ENCODE measurements at places on chromosomes 2 and 18. TPM values are rescaled to one million over a fixed set of nuclear protein-coding genes. Genes with fewer than 3 reads are reported as not detected.

GRCh38 chr2:204184226-204184625 is 247.7 kb downstream of the ICOS start:
- DNase-seq, result no peak

The RUFY4 gene
- total RNA-seq, result not detected

- no peak for DNase-seq
These were observed 33.8 kb upstream of the CYP1B1 start for GRCh38 chr2:38109732-38110181.

The PLGLB1 gene
- 0.75 TPM for total RNA-seq

DNA sequence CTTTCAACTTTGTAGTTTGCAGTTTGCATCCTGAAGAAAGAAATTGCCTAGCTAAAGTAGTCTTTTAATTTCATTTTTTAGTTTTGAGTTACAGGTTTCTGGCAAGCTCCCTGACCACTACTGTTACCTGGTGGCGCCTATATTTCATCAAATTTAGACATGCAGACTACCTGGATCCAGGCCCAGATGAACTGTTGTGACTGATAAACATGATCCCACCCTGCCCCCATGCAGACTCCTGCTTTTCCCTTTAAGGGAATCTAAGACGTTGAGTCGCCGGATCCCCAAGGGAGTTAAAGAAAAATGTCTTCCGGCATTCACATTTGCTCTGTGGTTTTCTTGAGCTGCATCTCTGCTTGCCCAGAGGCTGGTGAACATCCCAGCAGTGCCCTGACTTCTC is 22.2 kb downstream of the METAP1D start:
- no peak for DNase-seq

DNA sequence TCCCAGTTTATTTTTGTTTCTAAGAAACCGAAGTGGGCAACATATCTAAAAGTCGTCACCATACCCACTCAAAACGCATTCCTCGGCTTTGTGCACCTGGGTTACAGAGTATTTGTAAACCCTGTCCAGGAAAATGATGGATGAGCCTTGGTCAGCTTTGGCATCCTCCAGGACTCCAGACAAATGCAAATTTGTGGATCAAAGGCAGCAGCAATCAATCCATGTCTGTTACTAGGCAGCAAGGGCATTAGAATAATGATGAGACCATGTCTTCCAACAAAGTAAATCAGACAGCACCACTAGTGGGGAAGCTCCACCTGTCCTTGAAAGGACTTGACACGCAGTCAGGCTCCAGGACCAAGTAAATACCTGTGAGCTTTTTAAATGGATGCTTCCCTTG is 672.6 kb upstream of the GYPC start:
- no peak for DNase-seq

DNA sequence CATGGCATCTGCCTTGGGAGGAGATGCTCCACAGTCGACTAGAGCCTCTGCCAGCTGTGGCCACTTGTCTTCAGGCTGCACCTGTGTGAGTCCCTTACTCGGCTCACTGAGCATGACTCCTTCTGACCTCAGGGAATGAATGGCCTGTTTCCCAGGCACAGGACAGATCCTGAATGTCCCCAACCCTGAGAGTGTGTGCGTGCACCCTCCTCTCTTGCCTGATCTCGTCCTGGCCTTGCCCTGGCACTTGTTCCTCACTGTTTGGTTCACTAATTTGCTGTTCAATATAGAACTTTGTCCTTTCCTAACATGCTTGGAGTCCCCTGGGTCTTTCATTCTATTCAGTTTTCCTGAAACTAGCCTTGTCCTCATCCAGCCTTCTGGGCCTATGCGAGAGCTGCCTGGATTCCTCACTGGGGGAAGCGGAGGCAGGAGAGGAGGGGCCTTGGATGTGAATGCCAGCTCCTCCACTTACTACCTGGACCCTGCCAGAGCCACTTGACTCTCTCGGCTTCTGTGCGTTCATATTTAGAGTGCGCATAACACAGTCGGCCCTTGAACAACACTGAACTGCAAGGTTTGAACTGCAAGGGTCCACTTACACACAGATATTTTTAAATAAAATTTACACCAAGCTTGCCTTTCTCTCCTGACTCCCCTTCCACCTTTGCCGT is 184.8 kb downstream of the ACKR3 start:
- DNase-seq, result no peak

All from endothelial cell of umbilical vein (primary cell).